ENCODE measurements at places on chromosomes 1 and 21.

DNA sequence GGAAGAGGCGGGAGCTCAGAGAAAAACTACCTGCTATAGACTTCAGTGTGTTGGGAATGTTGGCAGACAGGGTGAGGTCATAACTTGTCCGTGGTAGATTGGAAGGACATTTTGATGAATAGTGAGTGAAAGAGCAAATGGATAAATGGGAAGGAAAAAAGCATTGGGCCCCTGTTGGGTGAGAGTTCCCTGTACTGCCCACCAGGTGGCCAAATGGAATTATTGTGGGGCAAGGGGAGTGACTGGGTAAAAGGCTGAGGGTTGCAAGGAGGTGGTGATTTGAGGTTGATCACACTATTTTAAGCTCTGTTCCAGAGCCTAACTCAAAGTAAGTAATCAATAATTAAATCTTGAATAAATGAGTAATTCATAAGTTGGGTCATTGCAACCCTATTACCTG is 60.4 kb downstream of the MRPS6 start:
- DNase-seq: peak; percentile 32

DNA sequence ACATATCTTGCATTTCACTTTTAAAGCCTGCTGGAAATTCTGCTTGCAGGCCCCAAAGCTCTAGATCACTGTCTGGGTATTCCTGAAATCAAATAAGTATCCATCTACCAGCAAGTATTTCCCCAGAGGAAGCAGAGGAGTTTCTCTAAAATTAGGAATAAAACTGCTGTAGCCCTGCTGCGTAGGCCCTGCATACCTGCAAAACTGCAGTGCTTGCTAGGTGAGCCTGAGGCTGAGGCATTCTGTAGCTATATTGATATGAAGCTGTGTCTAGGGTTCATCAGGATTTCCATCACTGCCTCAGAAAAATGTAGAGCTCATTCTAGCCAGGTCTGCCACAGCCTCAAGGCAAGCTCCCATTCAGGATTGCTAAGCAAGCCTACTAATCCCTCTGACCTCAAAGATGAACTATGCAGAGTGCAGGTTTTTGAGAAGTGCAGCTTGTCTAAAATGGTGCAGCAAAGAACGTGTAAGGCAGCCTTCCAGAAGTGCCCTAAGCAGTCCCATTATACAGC is 28.7 kb downstream of the NPHS2 start:
- no peak for DNase-seq

DNA sequence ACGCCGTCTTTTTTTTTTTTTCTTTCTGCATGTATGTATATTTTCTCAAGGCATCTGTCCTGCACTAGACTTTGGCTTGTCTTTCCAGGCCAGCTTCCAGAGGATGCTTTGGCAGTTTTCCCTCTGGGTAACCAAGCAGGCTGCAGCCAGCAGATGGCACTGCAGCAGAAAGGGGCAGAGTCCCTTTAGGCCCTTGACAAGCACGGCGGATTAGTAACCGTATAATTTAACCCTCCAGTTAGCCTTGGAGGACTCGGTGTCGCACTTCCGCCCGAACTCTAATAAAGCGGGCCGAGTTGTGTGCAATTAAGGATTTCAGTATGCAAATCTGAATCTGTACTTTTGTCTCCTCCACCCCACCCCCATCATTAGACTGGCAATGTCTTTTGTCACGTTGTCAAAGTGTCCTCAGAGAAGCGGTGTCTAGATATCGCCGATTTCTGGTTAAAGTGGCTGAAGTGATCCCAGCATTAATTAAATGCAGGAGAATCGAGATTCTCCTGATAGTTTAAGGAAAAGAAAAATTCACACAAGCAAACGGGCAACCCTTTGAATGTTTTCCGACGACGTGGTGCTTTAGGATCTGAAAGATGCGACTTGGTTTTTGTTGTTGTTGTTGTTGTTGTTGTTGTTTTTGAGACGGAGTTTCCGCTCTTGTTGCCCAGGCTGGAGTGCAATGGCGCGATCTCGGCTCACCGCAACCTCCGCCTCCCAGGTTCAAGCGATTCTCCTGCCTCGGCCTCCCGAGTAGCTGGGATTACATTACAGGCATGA is 1.1 kb upstream of the TMEM167B start:
- DNase-seq: peak; percentile 86

- no peak for DNase-seq
Observed at GRCh38 chr1:2144501-2145090, 50.0 kb downstream of the FAAP20 start.

GRCh38 chr1:59151387-59151761 is 145.5 kb upstream of the FGGY start:
- DNase-seq: no peak

- no peak for DNase-seq
Observed at GRCh38 chr1:209232759-209233158, 350.8 kb upstream of the CAMK1G start.

- no peak for DNase-seq
Observed at GRCh38 chr1:232786845-232787455, 18.3 kb upstream of the MAP10 start.
